Anterior cingulate cortex (tissue), 58 donors: ENCODE measurements at places on chromosomes 1 and 21.
A peak's percentile ranks its signal among the peaks of the same experiment; 100 is the strongest.

DNA sequence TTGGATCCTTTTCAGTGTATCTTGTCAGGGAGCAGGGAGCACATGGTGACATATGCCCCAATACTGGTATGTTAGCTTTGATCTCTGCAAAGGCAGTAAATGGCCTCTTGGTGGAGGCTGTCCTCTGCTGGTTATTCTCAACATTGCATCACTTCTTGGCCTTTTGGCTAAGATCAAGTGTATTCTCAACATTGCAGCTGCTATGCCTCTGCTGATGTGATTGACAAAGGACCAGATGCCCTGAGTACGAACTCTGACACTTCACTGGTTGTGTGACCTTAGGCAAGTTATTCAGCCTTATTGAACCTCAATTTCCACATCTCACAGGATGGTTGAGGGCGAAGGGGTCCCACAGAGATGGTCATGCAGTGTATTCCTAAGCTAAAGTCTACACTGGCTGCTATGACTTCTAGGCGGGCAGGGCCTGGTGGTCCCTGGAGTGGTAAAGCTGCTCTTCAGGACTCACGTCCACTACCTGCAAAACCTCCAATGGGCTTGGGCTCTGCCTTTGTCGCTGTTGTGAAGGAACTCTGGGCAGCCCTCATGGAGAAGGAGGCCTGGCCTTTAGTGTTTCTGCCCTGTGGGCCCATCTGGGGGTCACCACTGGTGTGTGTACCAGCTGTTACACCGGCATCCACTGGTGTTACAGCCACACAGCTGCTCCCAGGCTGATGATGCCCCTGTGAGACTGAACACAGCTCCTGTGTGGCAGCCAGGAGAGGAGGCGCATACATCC is 64.8 kb downstream of the DNTTIP2 start:
- DNase-seq: peak; percentile 61

GRCh38 chr1:180563026-180563827 is 4.5 kb downstream of the OVAAL start:
- no peak for DNase-seq

- DNase-seq: no peak
Observed at GRCh38 chr21:45695086-45695485, 51.6 kb downstream of the PCBP3 start.

DNA sequence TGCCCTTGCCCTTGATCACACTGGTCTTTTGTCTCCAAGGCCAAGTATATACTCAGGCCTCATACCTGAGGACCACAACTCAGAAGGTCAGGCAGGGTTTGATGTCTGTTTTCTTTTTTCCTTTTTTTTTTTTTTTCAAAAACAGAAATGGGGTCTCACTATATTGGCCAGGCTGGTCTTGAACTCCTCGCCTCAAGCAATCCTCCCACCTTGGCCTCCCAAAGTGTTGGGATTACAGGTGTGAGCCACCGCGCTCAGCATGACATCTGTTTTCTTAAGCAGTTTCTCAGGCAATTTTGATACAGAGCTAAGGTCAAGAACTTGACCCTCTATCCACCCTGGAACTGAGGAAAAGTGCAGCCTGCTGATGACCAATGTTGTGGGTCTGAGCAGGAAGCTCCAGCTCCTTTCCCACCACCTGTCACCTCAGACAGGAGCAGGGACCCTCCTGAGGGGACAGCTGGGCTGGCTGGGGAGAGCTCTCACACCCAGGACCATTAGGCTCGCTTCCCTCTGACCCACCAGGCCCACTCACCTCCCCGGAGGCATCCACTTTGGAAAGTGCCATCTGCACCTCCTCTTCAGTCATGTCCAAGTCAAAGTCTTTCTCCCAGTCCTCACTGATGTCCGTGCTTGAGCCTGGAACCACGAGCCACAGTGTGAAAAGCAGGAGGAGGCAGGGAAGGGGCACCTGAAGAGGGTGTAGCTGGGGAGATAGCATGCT is 5.7 kb downstream of the TSSK3 start:
- no peak for DNase-seq

DNA sequence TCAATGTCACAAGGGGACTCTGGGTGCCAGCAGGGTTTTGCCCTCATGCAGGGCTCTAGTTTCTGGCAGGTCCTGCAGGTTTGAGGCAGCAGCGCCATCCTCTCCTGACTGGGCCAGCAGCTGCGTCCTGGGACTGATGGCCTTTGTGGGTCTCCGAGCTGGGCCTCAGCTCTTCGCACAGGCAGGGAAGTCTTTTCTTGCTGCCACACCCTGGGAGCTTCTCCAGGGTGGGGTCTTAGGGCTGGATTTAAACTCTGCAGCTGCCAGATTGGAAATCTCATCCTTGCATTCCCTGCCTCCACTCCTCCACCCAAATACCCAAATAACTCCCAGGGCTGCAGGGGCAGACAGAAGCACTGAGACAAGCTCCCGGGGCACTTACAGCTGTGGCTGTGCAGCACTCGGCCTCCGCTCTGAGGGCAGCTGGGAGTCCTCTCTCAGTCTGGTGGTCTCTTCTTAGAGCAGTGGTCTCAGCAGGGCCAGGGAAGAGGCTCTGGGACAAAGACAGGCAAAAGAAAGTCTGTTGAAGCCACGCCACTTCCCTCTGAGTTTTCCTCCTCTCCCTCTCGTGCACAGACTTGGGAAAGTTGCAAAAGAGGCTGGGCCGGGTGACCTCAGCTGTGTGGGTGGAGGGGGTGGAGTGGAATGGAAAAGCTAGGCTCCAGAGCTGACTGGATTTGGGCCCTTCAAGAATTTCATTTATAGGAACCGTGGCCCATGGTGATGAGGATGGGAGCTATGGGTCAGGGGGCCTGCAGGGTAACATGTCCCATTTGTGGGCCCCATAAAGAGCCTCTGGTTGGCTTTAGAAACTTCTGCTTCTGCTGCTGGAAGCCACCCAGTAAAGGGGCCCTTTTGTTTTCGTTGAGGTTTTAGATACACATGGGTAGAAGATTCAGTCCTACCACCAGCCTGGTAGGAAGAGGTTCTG is at the start of gene RAB7B:
TSS of gene RAB7B (minus strand) at position 525 of the 931 bp plus-strand sequence. CDS start 9,260 bp downstream, outside the sequence.
- peak; percentile 56 for DNase-seq

- DNase-seq: no peak
Observed at GRCh38 chr1:197213193-197213592, 54.9 kb upstream of the CRB1 start.

DNA sequence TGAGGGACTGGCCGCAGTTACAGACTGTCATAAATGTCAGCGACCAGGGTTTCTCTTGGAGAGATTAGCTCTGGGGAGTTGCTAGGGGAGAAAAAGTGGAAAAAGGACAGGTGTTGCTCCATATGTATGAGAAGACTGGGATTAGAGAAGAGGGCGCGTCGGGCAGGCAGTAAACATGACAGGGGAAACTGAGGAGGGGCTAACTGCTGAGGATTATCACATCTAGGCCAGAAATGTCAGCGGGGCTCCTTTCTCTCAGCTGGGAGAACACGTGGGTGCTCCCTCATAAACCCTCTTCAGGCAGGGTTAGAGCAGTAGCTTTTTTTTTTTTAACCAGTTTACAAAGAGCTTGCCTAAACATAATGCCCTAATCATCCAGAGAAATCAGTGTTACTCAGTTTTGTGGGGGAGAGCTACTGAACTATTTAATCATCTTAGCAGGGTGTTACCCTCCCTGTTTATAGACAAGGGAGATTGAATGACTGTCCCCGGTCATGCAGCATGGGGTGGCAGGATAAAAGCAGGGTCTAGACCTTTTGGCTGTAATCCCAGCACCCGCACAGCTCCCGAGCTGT is 35.2 kb downstream of the ELAPOR1 start:
- no peak for DNase-seq

DNA sequence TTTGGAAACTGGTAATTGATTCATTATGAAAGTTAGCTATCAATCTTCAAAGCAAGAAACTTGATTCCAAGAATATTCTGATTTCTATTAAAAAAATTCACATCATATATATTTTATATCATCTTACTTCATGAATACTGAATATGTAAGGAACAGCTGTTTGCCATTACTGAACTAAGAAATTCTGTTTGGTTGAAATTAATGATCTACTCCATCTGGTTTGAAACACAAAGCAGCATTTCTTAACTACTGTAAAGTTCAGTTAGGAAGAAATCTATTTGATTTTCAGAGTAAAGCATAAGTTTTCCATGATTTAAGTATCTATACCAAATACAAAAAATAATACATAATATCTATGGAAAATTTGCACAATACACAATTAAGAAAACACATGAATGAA is 66.0 kb upstream of the SCYL3 start:
- DNase-seq: no peak

GRCh38 chr1:234368320-234369032 is 4.8 kb upstream of the COA6 start:
- DNase-seq: no peak
